ENCODE measurements at places on chromosomes 16 and 17.

DNA sequence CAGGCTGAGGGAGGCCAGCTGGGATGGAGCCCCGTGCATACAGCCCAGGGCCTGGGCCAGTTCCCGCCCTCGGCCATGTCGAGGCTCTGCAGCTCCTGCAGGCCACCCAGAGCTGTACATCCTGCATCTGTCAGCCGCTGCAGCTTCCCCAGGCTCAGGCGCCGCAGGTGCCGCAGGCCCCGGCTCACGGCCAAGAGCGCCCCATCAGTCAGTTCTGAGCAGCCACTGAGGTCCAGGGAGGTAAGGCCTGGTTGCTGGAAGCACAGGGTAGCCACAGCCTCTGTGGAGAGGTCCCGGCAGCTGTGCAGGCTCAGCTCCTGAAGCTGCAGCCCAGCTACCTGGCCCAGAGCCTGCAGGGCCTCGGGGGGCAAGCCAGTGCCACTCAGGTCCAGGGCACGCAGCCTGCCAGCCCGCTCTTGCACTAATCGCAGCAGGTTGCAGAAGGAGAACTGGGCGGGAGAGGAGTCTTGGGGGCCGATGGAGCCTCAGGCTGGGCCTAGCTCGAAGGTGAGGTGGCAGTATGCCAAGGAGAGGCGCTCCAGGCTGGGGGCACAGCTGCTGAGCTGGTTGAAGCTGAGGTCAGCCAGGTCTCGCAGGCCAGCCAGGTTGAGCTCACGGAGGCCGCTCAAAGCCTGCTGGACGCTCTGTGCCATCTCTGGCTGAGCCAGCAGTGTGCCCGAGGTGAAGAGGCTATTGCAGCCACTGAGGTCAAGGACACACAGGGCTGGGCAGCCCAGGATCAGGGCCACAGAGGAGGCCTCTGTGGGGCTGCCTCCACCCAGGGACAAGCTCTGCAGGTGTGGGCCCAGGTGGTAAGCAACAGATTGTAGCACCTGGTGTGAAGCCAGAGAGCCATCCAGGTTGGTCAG is 11.4 kb downstream of the ELMO3 start:
- no peak for DNase-seq

DNA sequence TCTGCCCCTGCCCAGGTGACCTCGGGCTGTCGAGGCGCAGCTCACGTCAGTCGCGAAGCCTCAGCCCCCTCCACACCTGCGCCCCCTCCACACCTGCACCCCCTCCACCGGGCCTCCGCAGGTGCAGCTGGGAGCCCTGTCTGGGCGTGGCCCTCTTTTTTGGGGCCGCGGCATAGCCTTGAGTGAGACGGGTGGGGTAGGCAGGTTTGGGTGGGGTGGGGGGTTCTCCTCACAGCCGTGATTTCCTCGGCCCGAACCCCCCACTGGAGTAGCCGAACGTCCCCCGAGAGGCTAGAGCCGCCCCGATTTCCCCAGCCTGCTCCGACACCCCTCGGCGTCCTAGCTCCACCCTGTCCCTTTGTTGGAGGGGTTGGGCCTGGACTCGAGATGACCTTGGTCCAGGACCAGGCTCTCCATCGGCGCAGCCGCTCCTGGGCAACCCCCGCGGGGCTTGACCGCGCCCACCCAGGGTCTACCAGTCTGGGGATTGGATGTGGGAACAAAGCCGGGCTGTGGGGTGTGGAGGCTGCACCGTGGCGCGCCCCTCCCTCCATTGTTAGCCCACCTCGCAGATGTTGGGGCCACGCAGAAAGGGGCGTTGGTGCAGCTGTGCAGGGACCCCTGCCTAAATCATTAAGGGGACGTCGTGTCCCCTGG is 626 bp downstream of the TUBB3 start:
- DNase-seq, result no peak

- DNase-seq, result no peak
Measured at GRCh38 chr17:29326023-29326813, 32.3 kb upstream of the NUFIP2 start.

DNA sequence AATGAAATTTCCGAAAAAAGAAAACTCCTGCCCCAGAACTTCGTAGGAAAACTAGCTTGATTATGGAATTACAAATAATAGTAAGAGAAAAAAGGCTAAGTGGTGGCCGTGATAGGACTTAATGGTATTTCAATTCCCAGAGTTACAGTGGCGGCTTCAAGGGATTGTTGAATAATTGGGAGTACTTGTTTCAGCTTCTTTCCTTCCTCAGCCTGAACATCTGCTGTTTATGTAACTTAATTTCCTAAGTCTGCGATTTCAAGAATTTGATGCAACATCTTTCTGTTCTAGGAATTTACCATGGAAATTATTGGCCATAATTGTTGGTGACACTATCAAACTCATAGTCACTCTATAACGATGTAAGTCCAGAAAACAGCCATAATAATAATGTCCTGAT is 684 bp upstream of the APPBP2 start:
- peak; percentile 78 for DNase-seq

GRCh38 chr17:42695500-42695899 is 13.2 kb downstream of the CNTNAP1 start:
- DNase-seq, result no peak

GRCh38 chr17:50180111-50180510 is 14.3 kb downstream of the SGCA start:
- peak; percentile 36 for DNase-seq

GRCh38 chr16:84197466-84198128 is 6.6 kb downstream of the ADAD2 start:
- no peak for DNase-seq

DNA sequence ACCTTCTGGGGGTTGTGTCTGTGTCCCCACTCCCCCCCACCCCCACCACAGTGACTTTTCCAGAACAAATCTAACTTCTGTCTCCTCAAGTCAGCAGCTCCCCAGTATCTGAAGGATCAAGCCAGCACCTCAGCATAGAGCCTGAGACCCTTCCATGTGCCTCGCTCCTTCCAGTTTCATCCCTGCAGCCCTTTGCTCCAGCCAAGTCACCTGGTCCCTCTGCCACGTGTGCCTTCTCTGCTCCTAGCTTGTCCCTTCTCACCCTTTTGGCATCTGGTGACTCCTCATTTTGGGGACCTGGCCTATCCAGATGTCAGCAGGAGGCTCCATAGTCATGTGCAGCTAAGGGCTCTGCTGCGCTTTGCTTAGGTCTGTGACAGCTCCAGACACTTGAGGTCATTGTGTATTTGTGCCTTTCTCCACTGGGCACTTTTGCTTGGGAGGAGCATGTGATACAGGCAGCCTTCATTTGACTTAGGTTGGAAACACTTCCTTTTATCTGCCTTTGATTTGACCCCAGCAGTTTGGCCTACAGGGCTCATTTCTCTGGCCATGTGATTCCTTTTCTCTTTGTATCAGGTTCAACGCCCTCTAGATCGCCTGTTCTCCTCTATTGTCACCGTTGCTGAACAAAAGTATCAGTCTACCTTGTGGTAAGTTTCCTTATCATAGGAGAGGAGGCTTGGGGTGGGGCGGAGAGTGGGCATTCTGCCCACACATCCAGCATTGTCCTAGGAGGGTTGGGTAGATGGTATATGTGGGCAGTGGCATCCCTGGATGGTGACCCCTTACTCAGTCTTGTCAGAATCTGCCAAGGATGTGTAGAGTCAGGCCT is 7.1 kb upstream of the NFATC3 start:
- no peak for DNase-seq

- no peak for DNase-seq
Measured at GRCh38 chr17:42886283-42887176, 14.1 kb upstream of the G6PC1 start.

- DNase-seq, result no peak
Measured at GRCh38 chr16:1003391-1004347, 22.1 kb downstream of the SOX8 start.

- peak; percentile 39 for DNase-seq
Measured at GRCh38 chr16:87560428-87561199, 41.7 kb upstream of the JPH3 start.

GRCh38 chr17:39709998-39710964 is 10.4 kb downstream of the ERBB2 start:
- DNase-seq, result no peak

GRCh38 chr17:82367724-82368524 is 3.6 kb upstream of the UTS2R start:
- DNase-seq, result no peak

DNA sequence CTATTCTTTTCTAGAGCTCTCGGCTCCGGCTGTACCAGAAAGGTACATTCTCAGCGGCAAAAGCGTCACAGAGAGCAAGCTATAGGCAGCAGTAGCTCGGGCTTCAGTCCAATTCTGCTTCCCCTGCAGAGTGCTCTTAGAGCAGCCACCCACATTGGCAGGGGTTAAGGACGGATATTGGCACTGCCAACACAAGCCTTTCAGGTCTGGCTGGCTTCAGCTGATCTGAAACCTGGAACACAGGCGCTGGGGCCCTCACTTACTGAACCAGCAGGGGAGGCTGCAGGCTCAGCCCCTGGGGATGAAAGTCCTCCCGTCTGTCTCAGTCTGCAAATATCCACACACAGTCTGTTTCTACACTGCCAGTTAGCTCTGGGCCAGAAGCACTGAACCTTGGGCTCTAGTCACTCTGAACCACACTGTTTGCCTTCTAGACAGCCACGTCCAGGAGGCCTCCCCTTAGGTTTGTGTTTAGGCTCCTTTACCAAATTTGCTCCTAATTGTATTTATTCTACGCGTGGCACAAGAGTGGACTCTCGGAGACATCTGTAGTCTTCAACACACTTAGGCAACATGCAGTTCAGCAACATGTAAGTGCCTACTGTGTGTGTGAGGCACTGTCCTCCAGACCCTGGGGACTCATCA is 40.1 kb downstream of the HIC1 start:
- DNase-seq, result peak; percentile 78

DNA sequence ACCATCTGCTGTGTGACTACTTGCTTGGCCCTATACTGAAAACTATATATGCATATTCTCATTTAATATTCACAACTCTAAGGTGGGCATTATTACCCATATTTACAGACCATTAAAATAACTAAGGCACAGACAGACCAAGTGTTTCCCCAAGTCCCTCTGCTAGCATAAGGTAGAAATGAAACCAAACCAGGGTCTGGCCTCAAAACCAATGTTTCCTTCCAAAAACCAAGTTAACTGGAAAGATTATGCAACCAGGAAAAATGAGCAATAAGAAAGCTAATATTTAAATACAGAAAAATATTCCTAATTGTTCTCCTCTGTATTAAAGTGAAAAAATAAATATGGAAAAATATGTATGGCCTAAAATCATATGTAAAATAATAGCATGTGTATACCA is 50.1 kb downstream of the XPO6 start:
- DNase-seq, result peak; percentile 22

DNA sequence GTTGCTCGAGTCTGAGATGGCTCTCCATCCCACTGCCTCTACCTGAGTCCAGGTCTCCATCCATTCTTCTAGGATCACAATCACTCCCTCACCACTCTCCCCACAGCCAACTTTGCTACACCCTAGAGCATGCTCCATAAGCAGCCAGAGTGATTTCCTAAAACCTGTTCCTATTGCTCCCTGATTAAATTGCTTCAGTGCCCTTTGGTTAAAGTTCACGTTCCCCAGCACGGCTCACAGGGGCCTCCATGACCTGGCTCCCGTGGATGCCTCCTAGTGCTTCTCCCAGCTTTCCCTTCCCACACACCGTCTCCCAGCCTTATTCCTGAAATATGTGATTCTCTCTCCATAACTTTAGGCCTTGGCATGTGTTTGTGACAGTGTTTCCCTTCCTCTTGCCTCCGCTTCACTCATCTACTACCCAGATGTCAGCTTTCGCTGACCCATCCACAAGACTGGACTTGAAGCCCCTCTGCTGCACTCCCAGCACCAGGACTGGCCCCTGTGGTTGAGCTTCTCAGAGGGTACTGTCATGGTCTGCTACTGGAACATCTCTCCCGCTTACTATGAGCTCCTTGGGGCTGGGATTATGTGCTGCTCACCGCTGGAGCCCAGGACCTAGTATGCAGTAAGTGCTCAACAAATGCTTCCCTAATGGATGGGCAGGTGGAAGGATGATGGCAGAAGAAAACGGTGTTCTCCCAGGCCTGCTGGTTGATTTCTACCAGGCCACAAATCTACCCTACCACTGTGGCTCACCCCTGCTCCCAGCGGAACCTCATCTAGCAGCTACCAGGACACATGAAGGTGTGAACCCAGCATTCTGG is 17.9 kb downstream of the MYO18A start:
- DNase-seq, result no peak

- DNase-seq, result no peak
Measured at GRCh38 chr16:1206326-1206725, 18.7 kb downstream of the TPSG1 start.

DNA sequence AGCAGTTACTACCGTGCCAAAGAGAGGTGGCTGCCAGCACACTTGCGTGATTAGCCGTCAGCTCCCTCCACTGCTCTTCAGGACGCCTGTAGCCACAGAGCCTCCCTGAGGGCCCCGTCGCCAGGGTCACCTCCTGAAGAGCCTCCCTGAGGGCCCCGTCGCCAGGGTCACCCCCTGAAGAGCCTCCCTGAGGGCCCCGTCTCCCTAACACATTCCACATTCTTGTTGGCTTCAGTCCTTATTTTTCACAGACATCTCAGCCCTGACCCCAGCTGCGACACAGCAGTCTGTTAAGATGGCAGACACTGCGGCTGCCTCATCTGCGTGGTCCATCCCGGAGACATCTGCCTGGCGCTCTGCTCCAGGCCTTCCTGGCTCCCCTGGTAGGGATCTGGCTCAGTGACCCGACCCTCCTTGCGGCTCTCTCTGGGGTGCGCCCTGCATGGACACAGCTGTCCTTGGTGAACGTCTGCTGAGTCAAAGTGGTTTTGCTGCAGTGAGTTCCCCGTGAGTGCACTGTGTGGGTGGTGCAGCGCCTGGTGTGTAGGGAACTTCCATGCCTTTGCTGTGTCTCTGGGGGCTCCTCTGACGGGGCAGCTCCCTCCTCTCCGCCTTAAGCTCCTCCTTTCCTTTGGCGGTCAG is 11.4 kb downstream of the ACSF3 start:
- no peak for DNase-seq

GRCh38 chr17:55210292-55210691 is 54.5 kb upstream of the HLF start:
- no peak for DNase-seq

- DNase-seq, result peak; percentile 3
Measured at GRCh38 chr17:72270273-72270924, 149.6 kb downstream of the SOX9 start.

- DNase-seq, result no peak
Measured at GRCh38 chr17:78675836-78676235, 98.6 kb upstream of the DNAH17 start.

- DNase-seq, result no peak
Measured at GRCh38 chr17:42002792-42003301, 14.4 kb downstream of the DNAJC7 start.

GRCh38 chr17:3944485-3945388 is 19.5 kb downstream of the ATP2A3 start:
- DNase-seq, result peak; percentile 49

DNA sequence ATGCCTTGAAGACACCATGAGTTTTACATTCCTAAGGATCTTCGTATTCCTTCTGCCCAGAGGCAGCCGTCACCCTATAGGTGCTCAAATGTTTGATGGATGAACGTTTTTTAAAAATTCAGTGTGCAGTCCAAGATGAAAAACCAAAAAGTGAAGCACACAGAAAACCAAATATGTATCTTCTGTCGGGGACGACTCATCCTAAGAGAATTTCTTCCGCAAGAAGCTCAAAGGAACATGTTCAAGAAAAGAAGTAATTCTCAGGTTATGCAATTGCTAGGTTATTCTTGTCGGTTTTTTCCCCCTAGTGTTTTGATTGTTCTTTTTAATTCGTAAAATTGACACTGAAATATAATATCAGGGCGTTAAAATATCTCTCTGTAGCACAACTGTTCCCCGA is 1.4 kb downstream of the CENPV start:
- peak; percentile 44 for DNase-seq

Measured in AG10803 (cell line).